ENCODE measurements at places on chromosomes 6 and 20.

DNA sequence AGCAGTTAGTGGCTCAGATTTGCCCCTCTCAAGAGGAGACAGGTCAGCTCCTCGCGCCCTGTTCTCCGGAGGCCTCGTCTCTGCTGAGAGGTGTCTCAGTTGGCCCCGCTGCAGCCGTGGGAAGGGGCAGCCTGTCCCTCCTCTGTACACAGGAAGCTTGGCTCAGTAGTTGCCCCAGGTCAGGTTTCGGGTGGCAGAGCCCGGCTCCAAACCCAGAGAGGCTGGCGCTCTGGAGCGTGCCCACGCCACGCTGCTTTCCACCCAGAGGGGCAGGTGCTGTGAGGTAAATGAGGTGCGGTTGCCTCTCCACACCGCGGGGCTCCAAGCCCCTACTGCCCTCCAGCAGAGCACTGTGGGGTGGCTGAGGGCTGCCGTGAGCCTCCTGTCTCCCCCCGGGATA, 16.0 kb downstream of the DYNLT1 start:
- no peak for DNase-seq

DNA sequence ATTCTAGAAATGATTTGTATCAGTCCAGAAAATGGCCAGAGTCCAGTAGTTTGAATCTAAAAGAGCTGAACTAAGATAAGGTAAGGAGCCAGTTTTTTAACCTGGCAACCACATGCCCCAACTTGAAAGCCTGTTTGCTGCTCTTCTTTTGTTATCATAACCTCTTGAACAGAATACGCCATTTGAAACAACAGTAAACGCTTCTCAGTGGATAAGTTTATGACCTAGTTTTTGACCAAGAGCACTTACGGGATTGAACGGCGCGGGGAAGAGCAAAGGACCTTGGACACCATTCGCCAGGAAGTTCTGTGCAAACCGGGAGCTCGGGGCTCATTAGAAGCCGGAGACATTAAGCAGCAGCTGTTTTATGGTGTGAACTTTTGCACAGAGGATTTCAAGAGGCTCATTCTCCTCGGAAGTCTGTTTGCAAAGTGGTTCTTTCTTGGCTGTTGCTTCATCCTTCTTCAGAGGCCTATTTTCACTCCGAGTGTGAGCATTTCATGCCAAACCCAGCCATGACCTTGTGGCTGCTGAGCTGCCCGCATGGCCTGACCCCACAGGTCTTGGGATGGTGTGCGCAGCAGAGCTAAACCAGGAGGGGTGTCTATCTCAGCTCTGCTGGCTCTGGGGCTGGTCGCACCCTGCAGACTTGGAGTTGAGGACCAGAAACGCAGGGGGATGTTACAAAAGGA, 215.1 kb downstream of the SOX4 start:
- DNase-seq = no peak

DNA sequence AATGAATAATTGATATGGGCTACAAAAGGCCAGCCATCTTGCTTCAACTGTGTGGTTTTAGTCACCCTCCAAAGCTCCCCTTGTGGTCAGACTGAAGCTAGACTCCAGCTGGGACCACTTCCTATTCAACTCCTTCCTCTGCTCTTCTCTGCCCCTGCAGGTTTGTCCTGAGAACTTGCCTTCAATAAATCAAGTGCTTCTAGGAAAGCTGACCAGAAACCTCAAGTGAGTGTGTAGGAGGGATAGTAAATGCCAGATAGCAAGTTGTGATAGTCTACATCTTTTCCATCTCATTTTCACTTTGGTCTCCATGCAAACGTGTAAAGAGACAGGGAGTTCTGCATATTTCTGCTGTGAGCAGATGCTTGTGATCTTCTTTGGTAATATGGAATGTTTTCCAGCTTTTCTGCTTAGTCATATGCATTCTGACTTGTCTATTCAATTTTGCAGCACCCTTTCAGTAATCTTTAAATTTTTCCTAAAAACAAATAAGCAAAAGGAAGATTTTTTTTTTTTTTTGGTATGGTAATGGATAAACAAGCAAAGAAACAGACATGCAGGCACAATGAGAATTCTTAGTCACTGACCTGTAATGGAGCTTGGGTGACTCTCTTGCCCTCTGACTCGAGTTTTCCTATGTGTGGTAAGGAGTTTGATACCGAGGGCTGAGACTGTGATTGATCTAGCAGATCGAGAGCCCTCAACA, 201.3 kb upstream of the BTBD3 start:
- no peak for DNase-seq

GRCh38 chr6:41097467-41098090, 24.8 kb downstream of the NFYA start:
- no peak for DNase-seq

- no peak for DNase-seq
Measured at GRCh38 chr6:29602564-29603361, 17.8 kb downstream of the OR2H2 start.

DNA sequence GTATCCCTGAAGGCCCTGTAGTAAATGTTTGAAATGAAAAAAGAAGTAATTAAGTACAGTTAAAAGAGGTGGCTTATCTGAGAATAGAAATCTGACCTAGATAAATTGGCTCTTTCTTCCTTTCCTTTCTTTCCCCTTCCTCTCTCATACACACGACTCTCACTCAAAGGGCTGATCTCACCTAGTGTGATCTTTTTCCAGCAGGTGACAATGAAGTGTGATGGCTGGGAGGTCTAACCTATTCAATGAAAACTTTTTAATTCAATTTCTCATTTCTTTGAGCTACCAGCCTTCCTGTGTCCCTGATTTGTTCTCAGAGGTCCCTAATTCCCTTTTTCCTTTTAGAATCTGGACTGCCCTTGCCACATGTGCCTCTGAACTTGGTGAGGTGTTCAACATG, 118.0 kb upstream of the RIMS1 start:
- no peak for DNase-seq

DNA sequence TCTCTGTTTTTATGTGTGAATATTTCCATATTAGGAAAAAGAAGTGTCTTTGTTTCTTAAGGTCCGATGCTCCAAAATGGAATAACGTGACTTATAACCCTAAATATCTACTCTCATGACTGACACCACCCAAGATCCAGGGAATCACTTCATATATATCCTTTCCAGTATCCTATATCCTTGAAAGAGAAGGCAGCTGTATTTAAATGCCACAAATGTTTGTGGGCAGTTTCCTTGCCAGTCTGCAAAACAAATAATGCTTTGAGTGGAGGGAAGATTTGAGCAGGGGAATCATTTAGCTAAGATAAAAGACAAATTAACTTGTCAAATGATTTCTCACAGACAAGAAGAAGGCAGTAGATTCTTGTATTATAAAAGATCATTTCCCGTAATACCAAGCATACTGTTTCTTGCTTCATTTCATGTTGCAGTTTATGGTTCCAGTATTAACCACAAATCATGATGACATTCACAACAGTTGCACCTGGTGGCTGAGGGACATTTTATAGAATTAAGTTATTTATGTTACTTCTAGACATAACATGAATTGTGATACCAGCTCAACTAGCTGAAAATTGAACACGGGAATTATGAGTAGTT, 30.0 kb upstream of the FABP7 start:
- DNase-seq = no peak

DNA sequence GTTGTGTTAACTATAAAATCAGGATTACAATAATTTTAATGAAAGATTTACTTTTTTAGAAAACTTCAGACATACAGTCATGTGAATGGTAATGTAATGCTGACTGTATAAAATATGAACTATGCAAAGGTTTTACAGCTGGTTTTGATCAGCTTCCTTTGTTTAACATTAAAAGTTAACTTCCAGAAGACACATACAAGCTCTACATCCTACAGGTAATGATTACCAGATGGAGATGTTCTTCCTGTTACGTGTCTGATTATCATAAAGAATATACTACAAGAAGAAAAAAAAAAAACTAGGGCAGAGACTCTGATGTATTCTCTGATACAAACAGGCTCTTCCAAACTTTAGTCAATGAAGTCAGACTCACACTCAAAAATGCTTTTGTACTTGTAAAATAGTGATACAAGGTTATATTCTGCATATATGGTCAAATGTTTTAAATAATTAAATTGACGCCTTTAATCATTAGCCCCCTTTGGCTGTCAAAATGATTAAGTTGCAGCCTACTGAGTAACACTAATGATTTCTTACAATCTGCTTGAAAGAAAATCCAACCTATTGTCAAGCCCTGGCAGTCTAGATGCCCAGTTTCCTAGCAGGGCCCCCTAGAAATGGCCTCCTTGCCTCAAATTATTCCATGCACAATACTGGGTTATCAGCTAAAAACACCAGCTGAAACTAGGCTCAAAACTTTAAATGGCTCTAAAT, 251.8 kb upstream of the RUNX2 start:
- no peak for DNase-seq

Data from activated CD4-positive, alpha-beta memory T cell treated with anti-CD3 and anti-CD28 coated beads, Interleukin-2, amount 10 ng/mL, durations not matched to agents 7 days and 5 days (primary cell).